ENCODE measurements at places on chromosomes 4 and X.

DNA sequence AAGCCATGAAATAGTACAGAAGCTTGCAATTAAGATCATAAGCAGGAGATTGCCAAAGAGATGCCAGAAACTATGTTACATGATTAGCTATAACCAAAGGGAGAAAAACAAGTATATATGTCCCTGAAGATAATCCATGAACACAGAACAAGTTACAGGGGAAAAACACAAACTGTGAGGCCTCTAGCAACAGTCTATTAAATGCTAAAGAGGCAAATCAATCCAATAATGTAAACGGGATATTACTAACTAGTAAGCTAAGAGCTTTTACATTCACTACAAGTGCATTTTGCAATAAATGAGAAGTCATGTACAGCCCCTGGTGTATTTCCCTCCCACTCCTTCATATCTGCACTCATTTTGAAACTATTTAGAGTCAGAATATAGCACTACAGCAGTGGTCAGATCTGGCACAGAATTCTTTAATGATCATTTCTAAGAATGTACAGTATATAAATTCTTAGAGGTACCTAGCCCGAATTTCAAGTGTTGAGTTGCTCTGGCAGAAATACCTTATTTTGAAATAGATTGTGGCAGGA, 449.8 kb upstream of the SMIM31 start:
- no peak for DNase-seq

GRCh38 chr4:137909529-137910309, 332.4 kb downstream of the SLC7A11 start:
- no peak for DNase-seq

- no peak for DNase-seq
These were observed 95.1 kb downstream of the NHS start for GRCh38 chrX:17470136-17470535.

- DNase-seq = no peak
These were observed 88.0 kb upstream of the MAGEB18 start for GRCh38 chrX:26050099-26050498.

- DNase-seq = no peak
These were observed 373.7 kb downstream of the AR start for GRCh38 chrX:67917421-67918010.

- DNase-seq = no peak
These were observed 3.7 kb downstream of the APELA start for GRCh38 chr4:164880489-164881262.

GRCh38 chrX:45900766-45901615, 644.2 kb downstream of the ZNF674 start:
- DNase-seq = no peak

DNA sequence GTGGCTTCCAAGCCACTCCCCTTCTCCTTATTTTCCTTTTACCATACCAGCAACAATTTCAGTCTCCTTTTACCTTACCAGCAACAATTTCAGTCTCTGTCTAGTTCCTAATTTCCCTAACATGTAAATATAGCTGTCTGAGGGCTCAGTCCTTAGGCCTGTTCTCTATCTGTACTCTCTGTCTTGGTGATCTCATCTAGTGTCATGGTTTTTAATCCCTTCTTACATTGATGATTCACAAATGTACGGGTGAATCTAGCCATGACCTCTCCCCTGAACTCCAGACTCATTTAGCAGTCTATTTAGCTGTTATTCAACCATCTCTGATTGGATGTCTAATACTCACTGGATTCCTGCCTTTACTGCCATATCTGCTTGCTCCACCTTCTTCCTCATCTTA, 7.2 kb downstream of the IL15 start:
- DNase-seq = no peak

- DNase-seq = no peak
These were observed 69.7 kb downstream of the PPP1R2C start for GRCh38 chrX:42708222-42708621.

GRCh38 chr4:97396097-97396496, 747.2 kb downstream of the STPG2 start:
- no peak for DNase-seq

- no peak for DNase-seq
These were observed 317 bp upstream of the FRMPD4 start for GRCh38 chrX:12137951-12138360.

- DNase-seq = peak; percentile 74
These were observed 37.5 kb downstream of the PGRMC1 start for GRCh38 chrX:119273420-119274192.

DNA sequence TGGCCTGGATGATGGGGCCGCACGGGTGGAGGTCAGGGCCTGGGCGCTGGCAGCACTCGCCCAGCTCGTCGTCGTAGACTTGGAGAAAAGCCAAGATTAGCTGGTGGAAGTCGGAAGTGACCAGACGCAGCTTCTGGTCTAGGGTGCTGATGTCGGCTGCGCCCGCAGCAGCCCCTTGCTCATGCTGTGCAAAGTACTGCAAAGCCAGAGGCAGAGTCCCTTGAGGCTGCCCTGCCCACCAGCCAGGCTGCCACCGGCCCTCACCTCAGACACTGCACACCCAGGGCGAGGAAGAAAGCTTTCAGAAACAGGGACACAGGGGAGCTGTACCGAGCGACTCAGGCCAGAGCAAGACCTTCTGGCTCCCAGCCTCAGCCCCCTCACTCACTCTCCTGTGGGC, 9.7 kb upstream of the TREX2 start:
- no peak for DNase-seq

DNA sequence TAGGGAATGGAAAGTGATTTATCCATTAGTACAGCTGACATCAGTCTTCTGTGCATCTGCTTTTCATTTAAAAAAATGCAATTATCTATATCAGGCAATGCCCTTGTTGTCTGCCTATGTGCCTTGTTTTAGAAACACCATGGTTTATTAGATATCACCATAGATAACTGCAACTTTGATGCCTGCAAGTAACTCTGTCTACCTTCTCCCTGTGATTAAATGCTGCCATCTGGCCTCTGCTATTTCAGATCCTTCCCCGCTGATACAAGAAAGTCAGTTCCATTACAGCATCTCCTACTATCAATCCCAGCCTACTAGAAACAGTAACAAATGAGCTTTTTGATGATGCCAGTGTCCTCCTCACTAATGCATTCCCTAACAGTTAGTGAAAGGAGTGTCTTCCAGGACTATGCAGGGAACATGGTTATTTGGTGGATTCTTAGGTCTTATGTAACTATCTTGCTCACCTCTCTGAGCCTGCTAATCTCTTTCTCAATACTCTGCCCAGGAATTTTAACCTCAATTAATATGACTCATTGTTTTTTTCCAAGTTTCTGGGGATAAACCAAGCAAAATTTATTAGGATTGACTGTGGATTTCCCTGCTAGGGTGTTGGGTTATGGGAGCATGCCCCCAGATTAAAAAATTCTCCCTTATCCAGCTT, 444.9 kb downstream of the RAPGEF2 start:
- DNase-seq = no peak

GRCh38 chrX:68254738-68255645, 178.3 kb downstream of the OPHN1 start:
- DNase-seq = no peak

DNA sequence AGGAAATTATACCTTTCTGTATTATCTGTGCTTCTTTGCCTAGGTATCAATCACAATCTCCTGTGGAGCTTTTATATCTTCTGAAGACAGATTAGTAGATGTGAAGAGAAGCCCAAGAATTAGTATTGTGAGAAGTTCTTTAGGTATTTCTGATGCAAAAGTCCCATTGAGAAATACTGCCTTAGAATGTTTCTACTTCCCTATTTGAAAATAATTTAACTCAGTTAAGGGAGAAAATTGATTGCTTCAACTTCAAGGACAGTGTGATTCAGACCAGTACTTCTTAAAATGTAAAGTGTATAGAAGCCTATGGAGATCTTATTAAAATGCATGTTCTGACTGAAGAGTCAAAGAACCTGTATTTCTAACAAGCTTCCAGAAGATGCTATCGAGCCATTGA, 9.0 kb downstream of the EIF1AX start:
- no peak for DNase-seq

- DNase-seq = peak; percentile 77
These were observed 4.7 kb downstream of the RASGEF1B start for GRCh38 chr4:81466841-81467671.

GRCh38 chr4:38802561-38803355, 1.8 kb downstream of the TLR1 start:
- DNase-seq = no peak

DNA sequence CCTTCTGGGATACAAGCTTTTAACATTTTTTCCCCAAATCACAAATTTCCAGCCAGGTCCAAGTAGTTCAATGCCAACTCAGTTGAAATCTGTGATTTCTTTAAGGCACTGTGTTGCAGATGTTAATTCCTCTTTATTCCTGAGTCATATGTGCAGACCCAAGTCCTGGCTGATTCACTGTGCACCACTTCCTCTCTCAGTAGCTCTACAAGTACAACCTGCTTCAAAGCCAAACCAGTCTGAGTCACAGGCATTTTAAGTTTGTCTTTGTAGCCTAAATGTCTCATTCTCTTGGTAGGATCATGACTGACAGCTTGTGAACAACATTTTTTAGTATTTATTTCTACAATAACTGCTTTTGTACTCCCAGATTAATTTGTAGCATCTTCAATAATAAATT, 165.6 kb upstream of the S100G start:
- peak; percentile 75 for DNase-seq

GRCh38 chr4:1195109-1195671, 22.8 kb upstream of the SPON2 start:
- DNase-seq = no peak

GRCh38 chr4:25065431-25065858, 34.7 kb upstream of the LGI2 start:
- no peak for DNase-seq

DNA sequence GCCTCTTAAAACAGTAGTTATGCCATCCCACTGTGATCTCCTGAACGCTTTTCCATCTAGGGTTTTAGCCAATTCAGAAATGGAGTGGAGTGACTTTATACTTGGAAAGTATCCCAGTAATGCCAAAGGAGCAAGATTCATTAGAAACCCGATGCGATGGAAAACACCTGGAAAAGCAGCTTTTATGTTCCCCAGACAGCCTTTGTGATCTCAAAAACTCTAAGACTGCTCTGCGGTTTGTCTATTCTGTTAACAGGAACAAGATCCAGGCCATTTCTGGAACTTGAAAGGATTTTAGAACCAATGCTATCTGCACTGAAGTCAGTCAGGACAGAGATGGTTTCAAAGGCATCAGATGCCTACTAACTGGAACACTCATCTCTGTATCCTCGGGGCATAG, 145.1 kb downstream of the APBB2 start:
- DNase-seq = no peak

DNA sequence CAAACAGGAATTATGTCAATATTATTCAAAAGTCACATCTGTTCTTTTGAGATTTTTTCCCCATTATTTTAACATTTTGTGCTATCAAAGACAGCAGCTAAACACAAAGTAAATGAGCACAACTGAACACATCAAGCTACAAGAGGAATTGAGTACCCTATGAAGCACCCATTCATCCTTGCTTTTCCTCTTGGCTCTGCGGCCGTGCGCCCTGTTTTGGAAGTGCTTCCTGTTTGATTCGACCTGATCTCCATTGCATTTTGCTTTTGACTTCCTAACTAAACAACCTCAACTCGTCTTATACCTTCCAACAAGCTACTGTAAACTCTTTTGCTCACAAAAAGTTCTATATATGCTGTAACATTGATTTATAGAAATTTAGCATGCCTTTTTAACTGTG, 85.0 kb downstream of the SCFD2 start:
- no peak for DNase-seq

DNA sequence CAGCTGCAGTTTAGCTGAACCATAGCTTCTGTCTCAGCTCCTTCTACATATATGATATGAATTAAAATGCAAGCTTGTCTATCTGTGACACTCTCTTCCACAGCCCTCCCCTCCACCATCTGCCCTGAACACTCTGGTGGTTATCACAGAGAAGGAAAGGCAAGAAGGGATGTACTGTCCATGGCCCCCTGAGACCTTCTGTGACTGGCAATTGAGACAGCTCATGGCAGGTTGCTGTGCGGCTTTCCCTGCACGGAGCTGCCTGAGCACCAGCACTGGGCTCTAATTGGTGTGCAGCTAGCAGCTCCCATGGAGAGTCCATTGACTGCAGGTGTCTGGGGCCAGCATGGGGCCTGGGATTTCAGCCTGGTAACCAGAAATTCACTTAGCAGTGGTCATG, 109.8 kb upstream of the ANXA3 start:
- DNase-seq = no peak

DNA sequence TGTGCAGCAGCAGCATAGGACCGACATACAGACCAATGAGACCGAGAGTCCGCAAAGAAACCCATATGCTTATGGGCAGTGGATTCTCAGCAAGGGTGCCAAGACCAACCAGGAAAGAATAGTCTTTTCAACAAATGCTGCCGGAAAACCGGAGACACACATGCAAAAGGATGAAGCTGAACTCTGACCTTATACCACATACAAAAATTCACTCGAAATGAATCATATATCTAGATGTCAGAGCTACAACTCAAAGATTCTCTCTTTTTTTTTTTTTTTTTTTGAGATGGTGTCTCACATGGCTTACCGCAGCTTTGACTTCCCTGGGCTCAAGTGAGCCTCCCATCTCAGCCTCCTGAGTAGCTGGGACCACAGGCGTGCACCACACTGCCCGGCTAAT, 16.0 kb upstream of the MXD4 start:
- DNase-seq = no peak

DNA sequence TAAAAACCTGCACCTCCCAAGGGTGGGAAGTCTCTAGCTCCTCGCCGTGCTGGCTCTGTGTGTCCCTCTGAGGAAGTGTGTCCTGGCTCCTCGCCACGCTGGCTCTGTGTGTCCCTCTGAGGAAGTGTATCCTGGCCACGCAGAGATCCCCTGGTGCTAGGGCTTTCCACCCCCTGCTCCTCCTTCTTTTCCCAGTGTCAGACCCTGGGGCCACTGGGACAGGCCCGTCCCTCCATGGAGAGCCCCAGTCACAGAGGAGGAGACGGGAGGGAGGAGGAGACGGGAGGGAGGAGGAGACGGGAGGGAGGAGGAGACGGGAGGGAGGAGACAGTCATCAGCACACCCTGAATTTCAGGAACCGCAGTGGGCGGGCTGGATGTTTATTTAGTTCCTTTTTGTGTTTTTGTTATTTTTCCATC, 53.8 kb upstream of the HGFAC start:
- no peak for DNase-seq

DNA sequence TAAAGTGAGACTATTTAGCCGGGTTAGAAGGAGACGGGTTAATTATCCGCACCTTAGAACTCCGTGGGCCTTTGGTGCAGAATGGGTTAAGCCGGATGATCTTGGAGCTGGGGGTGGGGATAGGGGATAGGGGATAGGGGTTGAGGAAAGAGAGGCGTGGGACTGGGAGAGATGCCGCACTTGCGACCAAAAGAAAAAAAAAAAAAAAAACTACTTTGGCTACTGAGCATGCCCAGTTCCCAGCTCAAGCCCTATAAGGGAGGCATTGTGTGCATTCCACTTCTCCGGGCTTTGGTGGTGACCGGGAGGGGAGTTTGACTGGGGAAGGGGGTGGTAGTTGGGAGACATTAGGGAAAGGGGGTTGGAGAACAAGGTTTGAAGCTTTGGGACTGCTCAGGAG, at the start of gene SLITRK4:
Gene SLITRK4 (minus strand): TSS at position 187 of the 400 bp plus-strand sequence. CDS start 4,993 bp downstream, outside the sequence.
- no peak for DNase-seq

GRCh38 chr4:105182211-105182610, 35.5 kb downstream of the TET2 start:
- DNase-seq = no peak
